ENCODE measurements at places on chromosomes 11 and 22. TPM values are rescaled to one million over a fixed set of nuclear protein-coding genes. Genes with fewer than 3 reads are reported as not detected.

LRRC10B gene
- total RNA-seq = 2.9 TPM

IRAG1 gene
- total RNA-seq = 1.6 TPM

PDGFD gene
- total RNA-seq = 7.3 TPM

MPZL2 gene
- total RNA-seq = 1.6 TPM

TPST2 gene
- total RNA-seq = 6.1 TPM

OR52A1 gene
- under 0.01 TPM for total RNA-seq

TRPM5 gene
- total RNA-seq = not detected

PIWIL4 gene
- total RNA-seq = 7.7 TPM

MS4A4A gene
- 2.0 TPM for total RNA-seq

PNPLA5 gene
- total RNA-seq = under 0.01 TPM

IGF2 gene
- total RNA-seq = 19.6 TPM

P4HA3 gene
- 0.41 TPM for total RNA-seq

GRIA4 gene
- total RNA-seq = 63.2 TPM

INPP5J gene
- total RNA-seq = 2.0 TPM

FXYD6 gene
- total RNA-seq = 69.3 TPM

CTTN gene
- 91.7 TPM for total RNA-seq

PLAAT3 gene
- total RNA-seq = 2.4 TPM

POU2F3 gene
- 0.41 TPM for total RNA-seq

CREB3L1 gene
- 0.41 TPM for total RNA-seq

ACRV1 gene
- 0.82 TPM for total RNA-seq

IFITM5 gene
- not detected for total RNA-seq

IFT27 gene
- total RNA-seq = 17.5 TPM

RAB3IL1 gene
- total RNA-seq = 1.6 TPM

SORL1 gene
- 42.8 TPM for total RNA-seq

OR51F1 gene
- not detected for total RNA-seq

OR6T1 gene
- total RNA-seq = not detected

SYNGR1 gene
- total RNA-seq = 50.1 TPM

MFRP gene
- not detected for total RNA-seq

PTH gene
- total RNA-seq = not detected

NEAT1 gene
- total RNA-seq = 1.6 TPM

SAA1 gene
- not detected for total RNA-seq

CST6 gene
- not detected for total RNA-seq

FERMT3 gene
- 0.41 TPM for total RNA-seq

ACR gene
- not detected for total RNA-seq

UBASH3B gene
- total RNA-seq = 24.1 TPM

NDUFA6 gene
- total RNA-seq = 57.1 TPM

MYOD1 gene
- total RNA-seq = not detected

MYEOV gene
- not detected for total RNA-seq

HBE1 gene
- 15.1 TPM for total RNA-seq

DNAJB13 gene
- total RNA-seq = not detected

DPP3 gene
- 39.1 TPM for total RNA-seq

CENATAC gene
- total RNA-seq = 23.6 TPM

NAALAD2 gene
- 6.9 TPM for total RNA-seq

BDNF gene
- 12.6 TPM for total RNA-seq

UPK3A gene
- total RNA-seq = not detected

SPI1 gene
- total RNA-seq = 1.2 TPM

ME3 gene
- total RNA-seq = 110 TPM

MMP8 gene
- not detected for total RNA-seq

HOATZ gene
- total RNA-seq = not detected

IL17REL gene
- under 0.01 TPM for total RNA-seq

OR51B2 gene
- total RNA-seq = 0.41 TPM

PKNOX2 gene
- total RNA-seq = 4.9 TPM

SMC1B gene
- not detected for total RNA-seq

FGF19 gene
- total RNA-seq = not detected

SNX32 gene
- total RNA-seq = 6.1 TPM

CYP2D6 gene
- total RNA-seq = 2.0 TPM

BIRC3 gene
- total RNA-seq = 1.6 TPM

SUSD2 gene
- under 0.01 TPM for total RNA-seq

MISFA gene
- 1.2 TPM for total RNA-seq
